Brain (organoid and tissue), 16 donors: ENCODE measurements at places on chromosomes 6 and 20.
A peak's percentile ranks its signal among the peaks of the same experiment; 100 is the strongest.

- no peak for DNase-seq
These were observed 124.4 kb upstream of the PRL start for GRCh38 chr6:22421198-22421597.

DNA sequence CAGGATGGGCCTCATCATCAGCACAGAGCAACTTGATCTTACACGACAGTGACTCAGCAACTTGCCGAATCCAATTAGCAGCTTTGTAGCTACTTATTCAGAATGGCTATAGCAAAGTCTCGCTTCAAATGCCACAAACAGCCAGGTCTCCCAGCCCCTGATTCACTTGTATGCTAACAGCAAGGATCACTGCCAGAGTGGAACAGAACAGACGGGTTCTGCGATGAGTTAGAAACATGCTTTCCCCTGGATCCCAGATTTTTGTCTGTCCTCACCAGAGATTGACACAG is 254.4 kb downstream of the NRN1 start:
- peak; percentile 83 for DNase-seq

- DNase-seq = no peak
These were observed 100.1 kb downstream of the SGK1 start for GRCh38 chr6:134217798-134218140.

DNA sequence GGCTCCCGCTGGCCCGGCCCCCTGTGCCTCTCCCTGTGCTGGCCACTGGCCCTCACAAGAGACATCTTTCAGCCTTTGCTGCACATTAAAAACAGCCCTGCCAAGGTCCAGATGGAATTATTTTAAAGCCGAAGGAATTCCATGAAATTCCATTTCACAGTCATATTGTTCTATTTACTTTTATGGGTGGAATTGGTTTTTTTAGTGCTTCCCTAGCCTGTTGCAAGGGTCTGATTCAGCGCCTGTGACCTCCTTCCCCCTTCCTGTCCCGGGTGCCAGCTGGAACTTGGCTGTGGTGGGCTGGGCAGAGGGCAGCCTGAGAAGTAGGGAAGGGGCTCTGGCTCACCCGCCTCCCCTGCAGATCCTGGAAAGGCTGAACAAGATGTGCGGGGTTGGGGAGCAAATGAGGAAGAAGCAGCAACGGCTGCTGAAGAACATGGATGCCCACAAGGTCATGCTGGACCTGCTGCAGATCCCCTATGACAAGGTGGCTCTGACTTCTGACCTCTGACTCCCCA is 34.3 kb downstream of the UQCC2 start:
- no peak for DNase-seq

DNA sequence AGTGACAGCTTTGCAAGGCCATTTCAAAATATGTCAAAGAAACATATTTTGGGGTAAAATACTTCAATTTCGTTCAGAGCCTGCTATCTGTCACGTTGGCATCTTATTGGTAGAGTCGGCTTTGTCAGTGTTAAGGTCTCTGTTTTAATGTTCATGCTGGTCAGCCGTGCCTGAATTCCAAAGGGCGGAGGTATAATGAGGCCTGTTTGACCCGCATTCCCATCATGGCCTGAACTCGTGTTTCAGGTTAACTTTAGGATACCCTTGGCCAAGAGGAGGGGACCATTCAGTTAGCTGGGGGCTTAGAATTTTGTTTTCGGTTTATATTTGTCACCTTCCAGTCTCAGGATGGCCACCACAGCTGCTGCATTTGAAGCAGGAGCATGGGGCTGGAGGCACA is 236.4 kb downstream of the NFATC2 start:
- DNase-seq = no peak

- DNase-seq = no peak
These were observed 470.8 kb downstream of the CD109 start for GRCh38 chr6:74166849-74167248.

DNA sequence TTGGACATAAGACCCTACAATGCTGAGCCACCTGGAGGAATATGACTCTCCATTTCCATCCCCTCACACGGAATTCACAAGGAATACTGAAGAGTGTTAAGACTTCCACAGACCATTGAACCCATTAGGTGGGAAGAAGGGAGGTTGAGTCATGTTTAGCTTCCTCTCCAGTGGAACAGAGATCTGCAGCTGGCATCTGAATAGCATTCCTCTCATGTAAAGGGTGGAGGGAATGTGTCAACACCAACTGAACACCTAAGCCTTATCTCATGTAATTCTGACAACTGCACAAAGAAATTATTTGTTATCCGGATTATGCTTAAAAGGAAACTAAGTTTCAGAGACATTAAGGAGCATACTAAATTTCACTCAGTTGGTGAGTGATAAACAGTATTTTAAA is 705.9 kb downstream of the MAFB start:
- DNase-seq = no peak

- DNase-seq = no peak
These were observed 608.6 kb downstream of the COL12A1 start for GRCh38 chr6:74597266-74597665.

GRCh38 chr6:33790379-33790778 is 1.4 kb upstream of the LEMD2 start:
- peak; percentile 51 for DNase-seq

DNA sequence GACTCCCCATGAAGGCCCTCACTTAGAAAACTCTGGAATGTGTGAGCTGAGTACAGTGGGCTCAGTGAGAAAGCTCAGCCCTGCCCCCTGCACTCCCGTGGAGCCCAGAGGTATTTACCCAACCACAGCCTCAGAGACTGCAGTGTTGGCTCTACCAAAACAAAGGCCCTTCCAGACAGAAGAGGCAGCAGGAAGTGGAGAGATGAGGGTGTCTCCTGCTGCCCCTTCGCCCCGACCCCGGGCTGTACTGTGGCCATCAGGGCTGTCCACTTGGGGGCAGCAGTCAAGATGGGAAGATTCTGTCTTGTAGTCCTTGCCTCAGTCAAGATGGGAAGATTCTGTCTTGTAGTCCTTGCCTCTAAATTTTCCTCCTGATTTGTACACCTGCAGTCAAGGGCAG is 341.3 kb downstream of the TAF4 start:
- no peak for DNase-seq

- no peak for DNase-seq
These were observed 22.4 kb upstream of the E2F3 start for GRCh38 chr6:20379231-20379630.

- no peak for DNase-seq
These were observed 295.9 kb downstream of the GMDS start for GRCh38 chr6:1949538-1949937.

GRCh38 chr20:8082025-8082424 is 50.0 kb upstream of the PLCB1 start:
- no peak for DNase-seq

DNA sequence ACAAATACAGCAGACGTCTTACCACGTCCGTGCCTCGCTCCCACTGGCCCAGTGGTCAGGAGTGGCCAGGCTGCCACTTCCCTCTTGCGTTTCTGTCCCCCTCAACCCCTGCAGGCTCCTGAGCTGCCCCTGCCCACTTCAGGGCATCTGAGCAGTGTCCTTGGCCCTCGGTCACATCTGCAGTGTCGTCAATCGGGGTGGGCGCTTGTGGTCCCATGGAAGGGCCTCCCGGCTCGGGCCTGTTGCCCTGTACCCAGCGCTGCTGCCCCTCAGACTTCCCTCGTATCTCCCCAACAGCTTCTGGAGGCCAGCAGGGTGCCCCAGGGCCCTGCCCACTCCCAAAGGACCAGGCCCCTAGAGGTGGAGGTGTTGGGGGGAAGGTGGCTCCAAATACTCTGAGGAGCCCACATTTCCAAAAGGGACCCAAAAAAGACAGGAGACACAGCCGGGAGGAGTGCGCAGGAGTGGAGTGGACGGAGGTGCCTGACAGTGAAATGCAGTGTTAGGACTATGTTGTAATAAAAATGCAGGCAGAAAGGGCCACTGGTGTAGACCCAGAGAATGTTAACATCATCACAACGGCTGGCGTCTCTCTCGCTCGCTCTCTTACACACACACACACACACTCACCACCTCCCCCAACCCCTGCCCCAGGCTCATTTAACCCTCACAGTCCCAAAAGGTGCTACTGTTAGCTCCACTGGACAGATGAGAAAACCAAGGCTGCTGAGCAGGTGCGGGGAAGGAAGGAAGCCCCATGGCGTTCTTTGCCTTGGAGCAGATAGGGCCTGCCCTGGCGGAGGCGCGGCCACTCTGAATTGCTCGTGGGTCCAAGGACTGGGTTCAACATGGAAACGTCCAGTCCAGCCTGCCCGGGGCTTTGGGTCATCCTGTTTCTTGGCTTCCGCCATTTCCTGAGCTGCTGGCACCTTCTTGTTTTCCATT is 343.9 kb downstream of the ZFAND3 start:
- no peak for DNase-seq

DNA sequence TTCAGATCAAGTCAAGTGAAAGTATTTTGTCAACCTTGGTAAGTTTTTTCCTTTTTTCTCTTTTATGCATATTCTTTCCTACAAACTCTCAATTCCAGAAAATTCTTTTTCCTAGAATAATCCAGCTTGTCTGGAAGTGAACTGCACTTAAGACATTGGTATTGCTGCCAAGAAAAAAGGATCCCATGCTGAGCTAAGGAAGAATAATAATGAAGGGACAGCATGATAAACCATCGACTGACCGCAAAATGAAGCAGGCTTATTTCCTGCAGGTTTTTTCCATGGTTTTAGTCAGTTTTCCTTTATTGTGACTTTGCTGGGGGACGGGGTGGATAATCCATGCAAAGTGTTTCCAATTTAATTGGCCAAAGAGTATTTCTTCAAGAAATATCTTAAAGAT is 857.6 kb upstream of the SLC35B3 start:
- peak; percentile 9 for DNase-seq

DNA sequence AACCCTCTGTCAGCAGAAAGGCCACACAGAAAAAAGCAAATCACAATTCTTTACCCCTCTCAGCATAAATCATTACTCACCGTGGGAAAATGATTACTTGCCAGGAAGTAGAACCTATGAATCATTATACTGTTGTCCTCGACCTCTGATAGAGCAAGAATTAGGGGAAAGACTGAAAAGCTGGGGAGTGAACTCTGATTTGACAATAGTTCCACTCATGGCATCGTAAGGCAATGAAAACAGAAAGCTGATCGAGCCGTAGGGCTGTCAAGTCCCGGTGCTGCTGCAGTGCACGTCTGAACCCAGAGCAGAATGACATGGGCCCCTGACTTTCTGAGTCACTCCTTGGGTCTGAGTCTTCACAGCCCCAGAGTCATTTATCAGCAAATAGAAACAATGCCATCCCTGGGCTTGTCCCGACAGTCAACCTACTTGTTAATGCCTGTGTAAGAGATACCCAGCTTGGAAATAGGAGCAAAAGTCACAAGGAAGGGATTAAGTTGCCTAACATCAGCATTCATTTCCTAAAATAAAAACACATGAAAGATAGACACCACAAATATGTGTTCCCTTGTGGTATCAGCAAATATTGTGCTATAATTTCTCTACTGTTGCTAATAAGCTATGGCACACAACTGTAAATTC is 224.8 kb upstream of the MARCKS start:
- no peak for DNase-seq

- DNase-seq = no peak
These were observed 60.1 kb upstream of the PRSS16 start for GRCh38 chr6:27187231-27188060.

GRCh38 chr20:53489528-53489927 is 104.1 kb downstream of the ZNF217 start:
- DNase-seq = no peak

GRCh38 chr6:112007254-112007653 is 46.6 kb upstream of the CCN6 start:
- DNase-seq = no peak

- DNase-seq = no peak
These were observed 2.8 kb upstream of the DIDO1 start for GRCh38 chr20:62929051-62929538.

- DNase-seq = no peak
These were observed 605.5 kb downstream of the HDGFL1 start for GRCh38 chr6:23174781-23175361.

- no peak for DNase-seq
These were observed 169.5 kb upstream of the HDAC2 start for GRCh38 chr6:114140416-114140815.

DNA sequence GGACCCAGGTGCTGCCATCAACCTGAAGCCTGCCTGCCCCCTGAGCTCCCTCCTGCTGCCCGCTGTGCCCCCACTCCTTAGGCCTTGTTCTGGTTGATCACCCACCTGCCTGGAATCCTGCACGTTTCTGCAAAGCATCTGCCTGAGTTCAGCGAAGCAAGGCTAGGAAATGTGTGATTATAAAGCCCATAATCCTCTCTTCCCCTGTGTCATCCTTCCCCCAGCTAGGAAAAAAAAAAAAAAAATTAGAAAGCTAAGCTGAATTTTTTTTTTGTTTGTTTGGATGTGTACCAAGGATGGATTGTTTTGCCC is 93.2 kb downstream of the FOXA2 start:
- DNase-seq = no peak

DNA sequence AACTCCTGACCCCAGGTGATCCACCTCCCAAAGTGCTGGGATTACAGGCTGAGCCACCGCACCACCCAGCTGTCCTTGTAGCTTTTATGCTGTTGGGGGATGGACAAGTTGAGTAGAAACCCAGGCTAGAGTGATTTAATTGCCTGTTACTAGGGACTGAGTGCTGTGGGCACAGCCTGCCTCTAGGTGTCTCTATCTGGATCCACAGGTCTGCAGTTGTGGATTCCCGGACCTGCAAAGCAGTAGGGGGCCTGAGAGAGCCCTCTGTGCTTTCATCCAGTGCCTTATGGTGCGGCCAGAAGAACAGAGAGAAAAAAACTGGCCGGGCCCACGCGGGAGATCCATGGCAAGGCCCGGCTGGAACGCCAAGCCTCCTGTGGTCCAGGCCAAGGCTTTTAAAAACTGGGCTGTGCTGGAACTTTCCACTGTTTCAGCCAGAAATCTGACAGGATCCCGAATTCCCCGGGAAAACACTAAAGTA is 5.2 kb downstream of the SIRPA start:
- peak; percentile 56 for DNase-seq

- DNase-seq = no peak
These were observed 529.8 kb downstream of the CD83 start for GRCh38 chr6:14647357-14647756.

GRCh38 chr6:56144538-56145324 is 102.6 kb downstream of the COL21A1 start:
- DNase-seq = no peak

GRCh38 chr6:56958481-56958880 is 3.6 kb downstream of the BEND6 start:
- DNase-seq = no peak

DNA sequence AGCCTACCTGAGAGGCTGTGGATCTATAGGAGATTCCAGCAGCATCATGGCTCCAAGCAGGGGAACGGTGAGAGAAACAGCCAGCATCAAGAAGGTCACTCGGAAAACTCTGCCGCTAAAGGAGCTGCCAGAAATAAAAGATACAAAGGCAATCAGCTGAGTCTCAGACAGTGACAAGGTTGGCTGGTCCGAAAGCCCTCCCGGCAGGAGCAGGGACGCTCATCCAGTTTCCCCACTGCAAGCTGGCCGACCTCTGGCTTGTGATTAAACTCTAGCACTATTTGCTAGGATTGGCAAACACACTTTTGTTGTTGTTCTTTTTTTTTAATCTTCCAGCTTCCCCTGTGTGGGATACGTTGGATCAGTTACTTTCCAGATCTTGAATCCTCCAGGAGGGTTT is 8.7 kb downstream of the APMAP start:
- DNase-seq = no peak

- DNase-seq = no peak
These were observed 24.6 kb upstream of the MLN start for GRCh38 chr6:33828452-33828763.

GRCh38 chr20:52645822-52646221 is 326.3 kb upstream of the TSHZ2 start:
- DNase-seq = no peak
